ENCODE measurements at places on chromosomes 12 and 14.

DNA sequence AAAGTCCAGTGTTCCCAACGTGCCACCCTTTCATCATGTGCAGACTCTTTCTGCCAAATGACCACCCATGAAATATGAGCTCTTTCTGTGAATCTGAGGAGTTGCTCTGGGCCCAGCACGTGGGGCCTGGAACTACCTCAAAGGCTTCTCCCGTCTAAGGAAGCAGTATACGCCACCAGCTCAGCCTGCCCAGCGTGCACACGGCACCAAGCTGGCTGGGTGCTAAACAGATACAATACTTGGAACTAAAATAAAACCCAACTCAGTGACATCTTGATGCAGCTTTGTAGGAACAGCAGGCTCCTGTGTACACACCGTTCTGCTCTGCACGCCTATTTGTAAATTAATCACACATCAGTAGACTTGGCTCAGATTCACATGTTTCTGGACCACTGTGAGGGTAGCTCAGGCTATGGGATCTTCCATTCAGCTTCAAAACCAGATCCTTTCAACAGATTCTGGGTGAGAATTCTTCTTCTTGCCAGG is 74.8 kb downstream of the ARL6IP4 start:
- DNase-seq = no peak

DNA sequence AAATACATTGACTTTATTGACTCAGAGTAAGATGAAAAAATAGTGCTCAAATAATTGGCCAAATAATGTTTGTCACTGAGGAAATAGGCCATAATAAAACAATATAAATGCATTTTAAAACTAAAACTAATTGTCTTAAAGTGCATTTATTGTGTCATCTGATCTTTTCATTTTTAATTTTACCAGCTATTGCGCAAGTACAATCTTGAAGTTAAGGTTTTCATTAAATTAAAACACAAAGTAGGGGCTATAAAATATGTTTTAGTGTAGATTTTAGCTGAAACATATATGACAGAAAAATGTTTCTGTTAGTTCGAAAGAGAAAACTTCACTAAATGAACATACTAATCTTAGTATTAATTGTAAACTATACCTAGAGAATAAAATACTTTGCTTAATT is 832.8 kb downstream of the FSCB start:
- no peak for DNase-seq

- no peak for DNase-seq
Measured at GRCh38 chr14:76687611-76688382, 73.5 kb upstream of the VASH1 start.

GRCh38 chr12:72006766-72007165 is 68.1 kb downstream of the TPH2 start:
- DNase-seq = no peak

DNA sequence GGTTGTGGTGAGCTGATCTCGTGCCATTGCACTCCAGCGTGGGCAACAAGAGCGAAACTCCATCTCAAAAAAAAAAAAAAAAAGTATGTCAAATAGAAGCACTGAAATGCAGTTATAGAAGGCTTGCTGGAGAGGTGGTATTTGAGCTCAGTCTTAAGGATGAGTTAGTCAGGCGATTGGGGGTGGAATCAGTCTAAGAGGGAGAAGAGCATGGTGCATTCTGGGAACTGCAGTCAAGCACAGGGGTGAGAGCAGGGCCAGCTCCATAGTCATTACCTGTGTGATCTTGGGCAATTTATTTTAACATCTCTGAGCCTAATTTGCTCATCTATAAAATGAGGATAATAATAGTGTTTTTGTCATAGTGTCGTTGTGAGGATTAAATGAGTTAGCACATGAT is 5.9 kb upstream of the GNB3 start:
- DNase-seq = no peak

- DNase-seq = no peak
Measured at GRCh38 chr14:53537422-53538315, 384.5 kb upstream of the DDHD1 start.

DNA sequence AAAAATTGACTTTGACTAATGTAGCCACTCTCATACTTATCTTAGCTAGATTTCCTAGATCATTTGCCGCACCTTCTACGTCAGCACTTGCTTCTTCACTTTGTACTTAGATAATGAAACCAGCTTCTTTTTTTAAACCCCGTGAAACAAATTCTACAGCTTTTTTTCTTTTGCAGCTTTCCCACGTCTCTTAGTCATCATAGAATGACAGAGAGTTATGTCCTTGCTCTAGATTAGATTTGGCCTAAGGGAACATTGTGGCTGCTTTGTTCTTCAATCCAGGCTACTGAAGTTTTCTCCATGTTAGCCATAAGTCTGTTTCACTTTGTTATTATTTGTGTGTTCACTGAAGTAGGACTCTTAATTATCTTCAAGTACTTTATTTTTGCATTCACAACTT is 94.9 kb downstream of the SLCO1A2 start:
- DNase-seq = no peak

DNA sequence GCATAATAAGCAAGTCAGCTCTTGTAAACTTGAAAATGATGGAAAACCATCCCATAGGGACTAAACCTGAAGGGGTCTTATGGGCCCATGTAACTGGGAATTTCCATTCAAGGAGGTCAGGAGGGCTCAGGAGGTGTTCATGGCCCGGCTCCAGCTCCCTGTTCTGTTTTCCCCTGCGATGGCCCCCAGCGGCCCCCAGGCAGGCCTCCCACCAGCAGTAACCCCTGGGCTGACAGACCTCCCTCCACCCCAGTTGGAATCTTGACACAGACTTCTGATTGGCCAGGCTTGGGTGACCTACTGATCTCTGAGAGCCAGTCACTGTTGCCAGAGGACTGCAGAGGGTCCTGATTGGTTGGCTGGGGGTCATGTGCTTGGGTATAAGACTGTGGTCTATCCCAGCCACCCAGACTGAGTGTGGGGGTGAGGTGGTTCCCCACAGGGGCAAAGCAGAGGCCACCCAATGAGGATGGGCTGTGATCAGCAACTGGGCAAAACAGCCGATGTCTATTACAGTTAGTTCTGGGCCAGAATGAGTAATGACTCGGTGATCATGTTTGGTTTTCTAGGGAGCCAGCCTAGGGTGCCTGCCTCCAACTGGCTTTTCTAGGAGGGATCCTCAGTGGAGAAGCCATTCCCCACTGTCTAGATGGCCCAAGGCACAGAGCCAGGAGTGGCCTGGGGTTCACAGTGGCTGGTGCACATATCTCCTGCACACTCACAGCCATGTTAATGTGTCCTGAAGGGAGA is 27.0 kb downstream of the RHOF start:
- DNase-seq = no peak

DNA sequence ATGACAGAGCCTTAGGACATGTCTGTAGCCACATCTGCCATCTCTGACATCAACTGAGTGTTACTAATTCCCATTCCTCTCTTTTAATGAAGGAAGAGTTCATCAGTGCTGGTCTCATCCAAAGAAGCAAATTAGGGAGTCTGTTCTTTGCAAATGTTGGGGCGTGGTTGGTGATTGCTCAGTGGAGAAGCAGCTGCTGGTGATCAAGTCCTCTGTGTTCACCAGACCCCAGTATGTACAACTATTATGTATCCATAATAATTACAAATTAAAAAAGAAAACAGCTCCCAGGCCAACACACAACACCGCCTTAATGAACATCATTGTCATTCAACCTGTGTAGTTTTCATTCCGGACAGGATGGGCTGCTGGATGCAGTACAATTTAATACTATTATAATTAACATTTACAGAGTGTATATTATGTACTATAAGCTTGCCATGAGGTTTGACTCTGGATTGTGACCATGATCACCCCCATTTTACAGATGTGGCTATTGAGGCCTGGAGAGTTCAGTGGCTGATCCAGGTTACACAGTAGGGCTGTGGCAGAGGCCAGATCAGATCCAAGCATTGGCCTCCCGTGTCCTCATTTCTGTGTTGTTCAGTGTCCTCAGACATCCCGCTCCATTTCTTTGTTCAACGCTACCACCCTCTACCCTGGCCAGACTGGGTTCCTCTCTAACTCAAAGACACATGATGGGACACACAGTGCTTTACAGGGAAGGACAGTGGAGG is 179.0 kb downstream of the CHST11 start:
- DNase-seq = no peak

DNA sequence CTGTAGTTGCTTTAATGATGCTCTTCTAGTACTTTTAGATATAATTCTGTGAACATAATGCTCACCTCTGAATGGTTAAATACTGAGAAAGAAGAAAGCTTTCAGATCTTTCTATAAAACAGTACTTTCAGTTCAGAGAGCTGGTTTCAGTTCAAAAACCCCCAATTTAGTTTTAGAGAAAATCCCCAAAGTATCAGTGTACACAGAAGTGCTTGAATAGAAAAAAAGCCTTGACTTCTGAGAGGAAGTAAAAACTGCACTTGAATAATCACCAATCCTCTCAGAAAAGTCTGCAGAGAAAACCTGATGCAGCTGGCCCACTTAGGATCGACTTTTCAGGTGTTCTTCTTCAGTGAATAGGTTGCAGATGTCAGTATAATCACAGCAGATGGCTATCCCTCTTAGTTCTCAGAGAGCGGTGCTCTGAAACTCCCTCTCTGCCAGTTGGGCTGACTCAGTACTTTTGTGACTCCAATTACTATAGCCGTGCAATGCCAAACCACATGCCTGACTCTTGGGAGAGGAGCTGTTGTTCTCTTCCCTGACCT is 616.3 kb downstream of the LRFN5 start:
- no peak for DNase-seq

- no peak for DNase-seq
Measured at GRCh38 chr12:67661311-67662021, 12.9 kb downstream of the DYRK2 start.

DNA sequence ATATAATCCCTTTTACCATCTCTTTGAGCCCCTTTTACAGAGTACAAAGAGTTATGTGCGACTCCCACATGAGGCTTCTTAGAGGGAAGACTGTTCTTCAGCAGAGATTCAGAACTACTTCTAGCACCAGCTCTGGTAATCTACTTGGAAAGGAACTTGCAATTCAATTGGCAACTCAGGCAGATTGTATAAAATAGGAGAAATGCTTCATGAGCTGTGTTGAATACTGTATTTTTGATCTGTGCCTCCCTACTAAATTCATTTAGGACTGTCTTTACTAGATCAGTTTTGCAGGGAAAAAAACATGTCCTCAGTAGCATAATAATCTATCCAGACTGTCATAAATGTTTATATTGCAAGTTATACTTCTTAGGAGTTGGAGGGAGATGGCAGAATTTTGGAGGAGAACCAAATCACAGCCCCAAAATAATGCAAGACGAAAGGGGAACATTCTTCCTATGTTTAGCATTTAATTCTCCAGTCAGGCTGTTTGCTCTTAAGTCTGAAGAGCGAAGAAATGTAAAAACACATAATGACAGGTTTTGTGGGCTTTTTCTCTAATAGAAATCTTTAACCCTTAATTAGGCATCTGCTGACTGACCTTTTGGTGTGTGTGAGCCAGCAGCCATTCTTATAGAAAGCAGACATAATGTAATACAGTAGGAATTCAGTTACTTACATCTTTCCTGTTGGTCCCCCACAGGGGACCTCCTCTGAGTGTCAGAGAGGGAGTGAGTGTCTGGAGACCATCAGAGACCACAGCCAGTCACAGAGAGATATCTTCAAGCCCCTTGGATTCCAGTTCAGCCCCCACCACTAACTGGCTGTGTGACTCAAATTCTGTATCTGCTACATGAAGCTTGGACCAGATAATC is 3.9 kb downstream of the ANO4 start:
- no peak for DNase-seq

- DNase-seq = no peak
Measured at GRCh38 chr12:108821407-108822397, 35.7 kb downstream of the SSH1 start.

Measured in CD4-positive, alpha-beta T cell treated with Interleukin-17A for 4 hours (primary cell).